Activated CD4-positive, CD25-positive, alpha-beta regulatory T cell (primary cell): ENCODE measurements at places on chromosomes 2 and 18.

- DNase-seq, result no peak
Observed at GRCh38 chr2:134469516-134470115, 215.7 kb downstream of the MGAT5 start.

DNA sequence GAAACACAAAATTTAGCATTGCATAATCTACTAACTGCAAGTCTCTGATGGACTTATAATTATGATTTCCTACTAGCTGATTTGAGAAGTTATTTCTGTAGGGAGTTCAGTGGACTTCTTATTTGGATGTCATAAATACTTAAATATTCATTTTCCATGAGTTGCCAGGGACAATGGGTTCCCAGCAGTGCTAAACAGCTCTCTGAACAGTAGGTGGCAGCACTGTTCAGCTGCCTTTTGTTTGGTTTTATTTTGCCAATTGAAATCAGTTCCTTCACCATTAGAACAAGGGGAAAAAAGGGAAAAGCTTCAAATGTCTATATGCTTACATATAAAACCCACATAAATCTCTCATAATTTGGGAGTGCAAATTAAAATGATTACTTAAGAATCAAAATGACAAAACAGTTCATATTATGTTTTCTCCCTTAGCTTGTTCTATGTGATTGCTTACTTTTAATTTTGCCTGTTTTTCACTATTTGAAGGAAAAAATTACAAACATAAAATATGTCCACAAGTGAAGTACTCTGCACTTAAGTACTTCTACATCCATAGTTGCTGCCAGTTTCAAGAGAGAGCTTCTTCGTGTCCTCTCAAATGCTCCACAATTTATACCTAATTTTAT, 898.9 kb downstream of the CPS1 start:
- DNase-seq, result no peak

GRCh38 chr2:218605432-218605831, 2.3 kb upstream of the PLCD4 start:
- no peak for DNase-seq

GRCh38 chr2:99572373-99573164, 82.8 kb upstream of the REV1 start:
- no peak for DNase-seq

- no peak for DNase-seq
Observed at GRCh38 chr2:218282173-218282991, 9.9 kb downstream of the TMBIM1 start.
